EH (cell line): ENCODE measurements at places on chromosomes 16 and 17.

DNA sequence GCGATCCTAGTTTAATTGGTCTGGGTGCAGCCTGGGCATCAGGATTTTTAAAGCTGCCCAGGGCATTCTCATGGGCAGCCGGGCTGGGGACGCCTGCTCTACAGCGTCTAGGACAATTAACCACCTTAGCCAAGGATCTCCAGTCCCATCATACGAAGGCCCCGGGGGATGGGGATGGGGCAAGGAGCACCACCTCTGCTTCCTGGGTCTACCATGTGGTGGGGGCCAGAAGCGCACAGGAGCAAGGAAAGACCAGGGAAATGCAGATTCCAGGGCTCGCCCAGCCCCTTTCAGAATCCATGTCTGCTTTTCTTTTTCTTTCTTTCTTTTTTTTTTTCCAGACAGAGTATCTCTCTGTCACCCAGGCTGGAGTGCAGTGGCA lies 29.3 kb downstream of the TBC1D16 start:
- DNase-seq, result no peak

DNA sequence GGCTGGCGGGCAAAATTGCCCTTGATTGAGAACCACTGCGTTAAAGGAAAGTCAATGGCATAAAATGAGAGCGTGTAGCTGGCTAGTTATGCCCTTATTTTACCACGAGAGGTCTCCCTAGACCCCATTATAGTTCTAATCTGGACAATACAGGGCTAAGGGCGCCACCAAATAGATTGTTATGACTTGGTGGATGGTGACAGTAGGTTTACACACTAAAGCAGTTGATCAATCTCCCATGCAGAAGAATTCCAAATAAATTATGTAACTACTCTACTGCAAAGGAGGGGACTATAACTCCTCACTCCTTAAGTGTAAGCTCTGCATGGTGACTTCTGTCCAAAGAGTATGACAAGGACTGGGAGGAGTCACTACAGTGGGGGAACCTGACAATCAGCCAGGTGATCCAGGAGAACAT lies 20.4 kb upstream of the YPEL2 start:
- peak; percentile 72 for DNase-seq

GRCh38 chr17:429589-429988 lies 77.0 kb upstream of the RPH3AL start:
- no peak for DNase-seq

DNA sequence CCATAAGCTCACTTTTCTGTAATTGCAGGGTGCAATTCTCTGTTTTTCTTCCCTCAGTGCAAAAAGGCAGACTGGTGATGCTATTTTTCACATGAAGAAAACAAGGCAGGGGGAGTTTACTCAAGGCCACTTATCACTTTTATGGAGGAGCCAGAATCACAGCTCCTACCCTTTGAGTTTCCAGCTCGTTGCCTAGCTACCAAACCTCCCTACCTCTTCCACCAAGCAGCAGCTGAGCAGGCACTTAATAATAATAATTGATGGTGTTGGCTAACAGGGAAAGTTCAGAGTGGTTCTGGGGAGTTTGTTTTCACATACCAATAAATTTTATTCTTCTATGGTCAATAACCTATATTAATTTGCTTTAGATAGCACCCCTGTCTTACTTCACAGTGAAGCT lies 31.9 kb upstream of the MPHOSPH6 start:
- DNase-seq, result no peak

DNA sequence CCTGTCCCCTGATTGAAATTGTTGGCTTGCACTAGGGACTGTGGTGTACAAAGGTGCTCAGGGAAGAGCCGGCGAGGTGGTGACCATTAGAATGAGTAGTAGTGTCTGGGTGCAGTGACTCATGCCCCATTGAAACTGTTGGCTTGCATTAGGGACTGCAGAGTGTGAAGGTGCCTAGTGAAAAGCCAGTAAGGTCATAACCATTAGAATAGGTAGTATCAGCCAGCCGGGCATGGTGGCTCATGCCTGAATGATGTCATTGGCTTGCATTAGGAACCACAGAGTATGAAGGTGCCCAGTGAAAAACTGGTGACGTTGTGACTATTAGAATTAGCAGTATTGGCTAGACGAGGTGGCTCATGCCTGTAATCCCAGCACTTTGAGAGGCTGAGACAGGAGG lies 78.9 kb downstream of the ABCC6 start:
- DNase-seq, result peak; percentile 14

- DNase-seq, result no peak
Observed at GRCh38 chr17:79826841-79827578, 12.2 kb downstream of the CBX4 start.

GRCh38 chr16:50308237-50308965 lies 42.0 kb downstream of the ADCY7 start:
- DNase-seq, result no peak

DNA sequence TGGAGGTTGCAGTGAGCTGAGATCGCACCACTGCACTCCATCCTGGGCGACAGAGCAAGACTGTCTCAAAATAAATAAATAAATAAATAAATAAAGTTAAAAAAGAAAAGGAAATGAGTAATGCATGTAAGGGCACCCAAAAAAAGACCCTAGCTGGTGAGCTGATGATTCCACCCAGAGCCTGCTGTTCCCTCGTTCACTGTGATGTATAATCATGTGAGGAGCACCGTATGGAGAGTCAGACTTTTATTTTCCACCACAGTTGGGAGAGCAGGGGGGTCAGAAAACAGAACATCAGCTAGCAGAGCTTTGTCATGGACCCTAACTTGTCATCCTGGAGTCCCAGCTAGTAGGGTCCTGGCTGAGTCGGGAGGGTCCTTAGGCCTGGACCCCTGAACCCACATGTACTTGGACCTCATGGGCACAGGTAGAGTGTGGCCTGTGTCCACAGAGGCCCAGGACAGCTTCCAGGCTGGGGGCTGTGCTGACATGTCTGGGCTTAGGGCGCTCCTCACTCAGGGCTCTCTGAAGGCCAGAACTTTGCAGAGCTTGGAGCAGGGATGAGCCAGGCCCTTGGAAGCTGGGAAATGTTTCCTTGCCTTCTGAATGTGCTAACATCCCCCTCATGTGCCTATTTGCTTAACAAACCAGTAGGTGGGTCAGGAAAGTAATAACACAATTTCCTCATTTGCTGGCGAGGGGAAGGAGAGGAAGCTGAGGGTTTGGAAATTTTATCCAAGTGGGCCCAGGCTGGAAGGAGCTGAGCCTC lies 18.8 kb upstream of the LASP1NB start:
- no peak for DNase-seq

GRCh38 chr16:26133416-26134093 lies 441.8 kb downstream of the HS3ST4 start:
- no peak for DNase-seq

GRCh38 chr17:56111706-56112485 lies 41.4 kb upstream of the ANKFN1 start:
- DNase-seq, result peak; percentile 80

DNA sequence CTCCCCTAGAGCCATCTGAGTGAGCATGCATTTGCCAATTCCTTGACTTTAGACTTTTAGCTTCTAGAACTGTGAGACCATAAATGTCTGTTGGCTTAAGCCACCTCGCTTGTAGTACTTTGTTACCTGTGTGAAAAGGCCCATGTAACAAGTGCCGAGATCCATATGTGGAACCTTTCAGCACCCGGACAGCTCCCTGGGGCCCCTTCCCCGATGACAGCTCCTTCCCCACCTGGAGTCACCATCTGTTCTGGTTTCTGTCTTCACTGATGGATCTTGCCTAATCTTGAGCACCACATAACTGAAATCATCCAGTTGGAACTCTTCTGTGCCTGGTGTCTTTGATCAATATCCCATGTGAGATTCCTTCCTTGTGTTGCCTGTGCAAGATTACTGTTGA lies 78.9 kb upstream of the EEF2KMT start:
- DNase-seq, result no peak

DNA sequence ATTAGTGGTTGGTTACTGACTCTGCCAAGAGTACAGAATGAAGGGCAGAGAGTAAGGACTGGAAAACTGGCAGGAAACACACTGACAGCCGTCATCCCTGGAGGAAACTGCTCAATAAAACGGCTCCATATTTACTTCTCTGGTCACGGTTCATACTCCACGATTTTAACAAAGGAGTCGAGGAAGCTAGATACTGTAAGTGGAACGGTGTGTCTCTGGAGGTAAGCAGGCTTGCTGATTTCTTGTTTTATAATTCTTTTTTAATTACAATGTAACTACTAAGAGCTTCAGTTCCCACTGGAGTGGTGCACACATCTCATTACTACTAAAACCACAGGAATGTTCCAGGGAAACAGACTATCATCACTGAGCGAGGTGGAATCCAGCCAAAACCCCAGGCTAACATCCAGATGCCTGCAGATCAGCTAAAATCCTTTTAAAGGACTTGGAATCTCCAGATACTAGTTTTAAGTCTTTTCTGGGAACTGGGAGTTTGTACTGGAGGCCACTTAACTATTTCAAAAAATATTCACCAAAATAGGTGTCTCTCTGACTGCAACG lies 17.8 kb downstream of the SERPINF1 start:
- DNase-seq, result peak; percentile 98

DNA sequence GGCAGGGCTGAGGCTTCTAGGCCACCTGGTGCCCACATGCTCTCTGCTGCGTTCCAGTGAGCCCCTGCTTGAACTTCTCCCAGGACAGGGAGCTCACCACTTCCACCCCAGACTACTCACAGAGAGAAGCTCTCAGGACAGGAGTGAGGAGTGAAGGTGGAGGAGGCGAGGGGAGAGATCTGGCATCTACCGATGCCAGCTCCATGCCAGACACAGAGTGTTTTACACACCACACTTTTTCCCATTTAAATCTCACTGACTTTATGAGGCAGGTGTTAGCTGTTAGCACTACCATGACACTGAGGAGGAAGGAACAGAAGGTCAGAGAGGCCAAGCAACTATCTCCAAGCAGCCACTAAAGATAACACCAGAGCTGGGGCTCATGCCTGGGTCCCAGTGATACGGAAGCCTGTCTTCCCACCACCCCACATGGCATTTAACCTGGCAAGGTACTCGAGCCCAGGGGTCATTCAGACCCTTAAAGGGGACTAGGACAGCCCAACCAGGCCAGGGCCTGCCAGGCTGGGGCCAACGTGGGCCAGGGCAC lies 6.8 kb downstream of the FAM83G start:
- no peak for DNase-seq

DNA sequence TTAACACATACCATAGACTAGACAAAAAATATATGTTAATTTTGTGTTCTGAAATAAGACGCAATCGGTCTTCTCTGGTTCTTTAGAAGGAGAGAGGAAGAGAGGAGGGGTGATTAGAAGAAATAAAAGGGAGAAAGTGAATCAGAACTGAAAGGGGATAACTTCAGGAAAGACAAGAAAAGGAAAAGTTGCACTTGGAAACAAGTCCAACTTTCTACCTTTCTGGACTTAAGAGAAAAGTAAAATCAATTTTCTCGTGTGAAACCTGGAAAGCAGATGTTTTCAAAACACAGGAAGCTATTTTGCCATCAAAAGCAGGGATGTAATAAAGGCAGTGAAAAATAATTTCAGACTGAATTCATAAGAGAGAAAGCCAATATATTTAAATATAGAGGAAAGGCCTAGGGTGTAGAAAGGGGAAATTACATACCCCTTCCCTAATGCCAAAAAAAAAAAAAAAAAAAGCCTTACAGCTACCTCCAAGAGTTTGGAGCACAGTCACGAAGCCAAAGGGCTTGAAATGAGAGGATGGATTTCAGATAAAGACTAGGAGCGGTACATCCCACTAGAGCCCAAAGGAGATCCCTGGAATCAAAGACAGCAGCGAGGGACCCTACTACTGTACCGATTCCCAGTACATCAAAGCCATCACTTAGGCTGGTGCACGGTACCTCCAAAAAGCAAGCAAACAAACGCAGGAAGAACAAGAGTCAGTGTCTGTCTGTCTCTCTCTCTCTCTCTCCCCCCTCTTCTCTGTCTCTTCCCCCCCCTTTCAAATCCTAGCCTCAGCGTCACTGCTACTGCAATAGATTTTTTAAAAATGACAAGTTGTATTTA lies 12.1 kb upstream of the ZFHX3 start:
- no peak for DNase-seq

- no peak for DNase-seq
Observed at GRCh38 chr17:56697190-56697589, 103.7 kb downstream of the NOG start.

- DNase-seq, result peak; percentile 33
Observed at GRCh38 chr16:70685061-70685937, 554 bp downstream of the MTSS2 start.

- no peak for DNase-seq
Observed at GRCh38 chr17:77380395-77381184, 239.8 kb downstream of the SEC14L1 start.

- no peak for DNase-seq
Observed at GRCh38 chr17:8067806-8068205, 19.7 kb downstream of the ALOX12B start.

DNA sequence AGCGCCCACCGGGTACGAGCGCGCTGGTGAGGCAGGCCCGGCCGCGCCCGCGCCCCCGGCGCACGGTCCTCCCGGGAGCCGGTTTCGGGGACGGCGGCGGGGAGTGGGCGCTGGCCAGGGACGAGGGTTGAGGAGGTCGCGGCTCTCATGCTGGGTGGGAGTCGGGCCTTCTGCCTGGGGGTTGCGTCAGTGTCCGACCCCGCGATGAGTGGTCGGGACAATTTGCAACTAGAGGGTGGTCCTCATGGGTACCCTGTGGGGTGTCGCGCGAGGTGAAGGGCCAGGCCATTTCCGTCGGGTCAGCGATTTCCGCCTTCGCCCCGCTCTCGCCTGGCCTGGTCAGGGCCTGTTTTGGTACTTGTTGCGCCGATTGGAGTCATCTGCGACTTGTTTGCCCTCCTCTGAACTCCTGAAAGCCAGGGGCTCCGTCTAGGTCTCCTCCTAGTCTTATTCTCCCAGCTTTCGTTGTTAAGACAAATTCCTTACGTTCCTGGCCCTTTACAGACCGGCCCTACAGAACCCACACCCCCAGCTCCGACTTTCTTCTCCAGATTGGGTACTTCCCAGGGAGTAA lies 14.9 kb downstream of the NAA60 start:
- peak; percentile 75 for DNase-seq

GRCh38 chr16:30813821-30814189 lies 26.8 kb upstream of the ZNF629 start:
- no peak for DNase-seq

- no peak for DNase-seq
Observed at GRCh38 chr16:85600530-85601271, 12.4 kb upstream of the GSE1 start.

GRCh38 chr17:58370309-58370708 lies 18.3 kb upstream of the SUPT4H1 start:
- no peak for DNase-seq

DNA sequence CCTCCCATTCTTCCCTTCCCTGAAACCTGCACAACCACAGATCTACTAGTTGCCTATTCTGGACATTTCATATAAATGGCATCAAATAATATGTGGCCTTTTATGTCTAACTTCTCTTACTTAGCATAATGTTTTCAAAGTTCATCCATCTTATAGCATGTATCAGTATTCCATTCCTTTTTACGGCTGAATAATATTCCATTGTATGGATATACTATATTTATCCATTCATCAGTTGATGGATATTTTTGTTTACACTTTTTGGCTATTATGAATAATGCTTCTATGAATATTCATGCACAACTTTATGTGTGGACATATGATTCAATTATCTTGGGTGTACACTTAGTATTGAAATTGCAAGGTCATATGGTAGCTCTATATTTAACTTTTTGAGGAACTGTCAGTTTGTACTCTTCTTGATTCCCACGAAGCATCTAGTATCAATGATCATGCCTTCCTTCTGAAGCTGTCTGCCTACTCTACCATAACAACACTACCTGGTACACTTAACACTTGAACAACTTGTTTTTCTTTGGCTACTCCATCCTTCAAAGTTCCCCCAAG lies 12.7 kb upstream of the CHD3 start:
- DNase-seq, result no peak
